ENCODE measurements at places on chromosomes 13 and 19.

DNA sequence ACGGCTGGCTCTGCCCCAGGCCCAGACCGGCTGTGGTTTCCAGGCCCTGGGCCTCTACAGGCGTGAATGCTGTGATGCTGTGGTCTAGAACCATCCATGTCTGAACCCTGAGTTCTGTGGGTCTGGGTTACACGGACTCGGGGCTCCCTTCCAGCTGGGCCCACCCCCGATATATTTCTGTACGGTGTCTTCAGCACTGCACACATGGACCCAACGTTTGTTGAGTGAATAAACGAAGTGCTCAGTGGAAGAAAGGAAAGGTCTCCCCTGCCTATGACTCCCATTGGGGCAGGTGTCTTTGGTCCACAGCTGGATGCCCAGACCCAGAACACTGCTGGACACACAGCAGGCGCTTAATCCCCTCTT is 6.7 kb downstream of the TEKTIP1 start:
- no peak for DNase-seq

- no peak for DNase-seq
These were observed 37.7 kb downstream of the RAP2A start for GRCh38 chr13:97471711-97472110.

DNA sequence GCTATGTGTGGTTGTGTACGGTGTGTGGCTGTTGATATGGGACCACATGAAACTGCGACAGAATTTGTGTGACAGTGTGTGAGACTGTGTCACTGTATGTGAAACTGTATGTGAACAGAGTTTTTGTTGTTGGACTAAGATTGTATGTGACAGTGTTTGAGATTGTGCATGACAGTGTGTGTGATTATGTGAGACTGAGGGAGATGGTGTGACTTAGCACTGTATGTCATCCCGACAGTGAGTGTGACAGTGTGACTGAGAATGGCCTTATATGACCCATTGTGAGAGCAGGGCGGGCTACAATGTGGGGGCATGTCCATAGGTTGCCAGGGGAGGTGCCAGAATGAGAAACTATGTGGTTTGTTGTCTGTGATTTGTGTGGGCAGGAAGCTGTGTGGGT is 930 bp downstream of the ZNF583 start:
- no peak for DNase-seq

GRCh38 chr19:50712833-50713232 is 6.8 kb downstream of the SHANK1 start:
- no peak for DNase-seq

GRCh38 chr13:97319113-97319720 is 97.1 kb downstream of the MBNL2 start:
- no peak for DNase-seq
